ENCODE measurements at places on chromosomes 1 and 21.
A peak's percentile ranks its signal among the peaks of the same experiment; 100 is the strongest.

- no peak for DNase-seq
These were observed 160.6 kb upstream of the USP24 start for GRCh38 chr1:55375617-55376258.

DNA sequence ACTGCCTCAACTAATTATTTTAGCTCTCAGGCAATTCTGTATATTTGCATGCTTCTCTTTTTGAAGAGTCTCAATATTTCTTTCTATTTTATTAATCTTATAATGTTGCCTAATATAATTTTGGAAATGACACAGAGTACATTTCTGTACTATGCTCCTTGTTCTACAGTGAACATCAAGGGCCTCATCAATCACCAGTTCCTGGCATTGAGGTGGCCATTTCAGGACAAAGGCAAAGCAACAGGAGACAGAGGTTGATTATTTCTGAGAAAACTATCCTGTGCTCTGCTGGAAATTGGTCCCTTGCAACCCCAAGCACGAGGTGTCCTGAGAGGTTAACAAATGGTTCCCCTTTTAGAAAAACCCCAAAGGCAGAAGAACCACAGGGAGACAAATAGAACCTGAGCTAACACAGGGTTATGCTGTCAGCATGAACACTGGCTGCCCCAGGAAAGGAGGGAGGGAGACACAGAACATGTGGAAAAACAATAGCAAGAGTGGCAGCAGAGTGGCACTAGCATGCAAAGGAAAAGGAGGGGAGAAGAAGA lies 63.9 kb upstream of the VAV3 start:
- no peak for DNase-seq

- DNase-seq = no peak
These were observed 48.1 kb upstream of the KCNA3 start for GRCh38 chr1:110722807-110723206.

DNA sequence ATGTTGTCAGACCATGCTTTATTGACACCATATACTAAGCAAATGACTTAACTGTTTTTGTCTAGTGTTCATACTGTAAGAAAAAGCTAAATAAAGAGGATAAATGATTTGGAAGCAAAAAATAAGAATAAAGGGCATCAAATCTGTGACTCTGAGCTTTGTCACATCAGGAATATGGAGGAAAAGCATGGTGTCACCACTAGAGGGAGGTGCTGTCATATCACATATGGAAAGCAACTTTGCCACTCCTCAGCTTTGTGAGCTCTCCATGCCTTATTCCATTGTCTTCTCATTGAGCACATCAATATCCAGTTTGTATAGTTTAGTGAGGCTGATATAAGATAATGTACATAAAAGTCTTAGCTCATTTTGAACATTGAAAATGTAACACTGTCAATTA lies 20.8 kb upstream of the GBP1 start:
- no peak for DNase-seq

GRCh38 chr1:156445789-156446263 lies 54.7 kb downstream of the MEF2D start:
- peak; percentile 67 for DNase-seq

DNA sequence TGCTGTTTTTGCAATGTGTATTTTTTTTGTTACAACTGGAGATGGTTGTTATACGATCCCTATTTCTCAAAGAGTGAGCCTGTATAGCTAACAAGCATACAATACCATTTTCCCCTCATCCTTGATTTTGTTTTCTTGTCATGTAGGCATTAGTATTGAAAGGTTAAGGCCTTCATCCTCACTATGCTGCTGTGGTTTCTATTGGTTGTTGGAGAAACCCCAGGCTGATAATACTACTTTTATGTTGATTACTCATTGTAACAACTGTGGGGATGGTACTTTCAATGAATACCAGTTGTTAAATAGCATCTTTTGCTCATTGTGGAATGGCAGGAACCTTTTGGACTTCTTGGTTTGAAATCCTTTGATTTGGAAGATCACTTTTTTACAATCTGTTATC lies 39.0 kb upstream of the MACF1 start:
- no peak for DNase-seq

- no peak for DNase-seq
These were observed 3.4 kb downstream of the KIF21B start for GRCh38 chr1:201020040-201020591.

DNA sequence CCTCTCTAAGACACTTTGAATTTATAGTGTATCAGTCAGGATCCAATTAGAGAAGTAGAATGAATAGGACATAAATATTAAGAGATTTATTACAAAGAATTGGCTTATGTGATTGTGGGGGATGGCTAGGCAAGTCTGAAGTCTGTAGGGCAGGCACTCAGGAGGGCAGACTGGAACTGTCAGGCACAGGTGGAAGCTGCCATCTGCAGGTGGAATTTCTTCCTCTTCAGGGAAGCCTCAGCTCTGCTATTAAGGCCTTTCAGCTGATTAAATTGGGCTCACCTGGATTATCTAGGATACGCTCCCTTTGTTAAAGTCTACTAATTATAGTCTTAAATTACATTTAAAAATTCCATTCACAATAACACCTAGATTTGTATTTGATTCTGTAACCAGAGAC lies 92.0 kb upstream of the HAO2 start:
- DNase-seq = no peak

GRCh38 chr1:36880155-36881067 lies 153.9 kb downstream of the GRIK3 start:
- DNase-seq = no peak

DNA sequence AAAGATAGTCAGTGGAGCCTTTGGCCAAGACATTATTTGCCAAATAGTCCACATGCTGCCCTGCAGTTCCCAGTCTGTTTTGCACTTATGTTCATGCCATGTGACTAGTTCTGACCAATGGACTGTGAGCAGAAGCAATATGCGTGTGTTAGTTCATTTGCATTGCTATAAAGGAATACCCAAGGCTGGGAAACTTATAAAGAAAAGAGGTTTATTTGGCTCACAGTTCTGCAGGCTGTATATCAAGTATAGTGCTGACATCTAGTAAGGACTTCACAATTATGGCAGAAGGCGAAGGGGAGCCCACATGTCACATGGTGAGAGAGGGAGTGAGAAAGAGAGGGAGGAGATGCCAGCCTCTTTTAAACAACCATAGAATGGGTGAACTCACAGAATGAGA lies 193.3 kb downstream of the PTPRU start:
- DNase-seq = no peak

GRCh38 chr1:240515505-240515904 lies 96.5 kb downstream of the GREM2 start:
- DNase-seq = no peak

GRCh38 chr1:153578490-153578889 lies 12.8 kb upstream of the S100A2 start:
- no peak for DNase-seq

GRCh38 chr1:162857850-162858249 lies 3.1 kb downstream of the CCDC190 start:
- DNase-seq = no peak

- no peak for DNase-seq
These were observed 6.8 kb upstream of the PDZK1IP1 start for GRCh38 chr1:47196622-47197021.

DNA sequence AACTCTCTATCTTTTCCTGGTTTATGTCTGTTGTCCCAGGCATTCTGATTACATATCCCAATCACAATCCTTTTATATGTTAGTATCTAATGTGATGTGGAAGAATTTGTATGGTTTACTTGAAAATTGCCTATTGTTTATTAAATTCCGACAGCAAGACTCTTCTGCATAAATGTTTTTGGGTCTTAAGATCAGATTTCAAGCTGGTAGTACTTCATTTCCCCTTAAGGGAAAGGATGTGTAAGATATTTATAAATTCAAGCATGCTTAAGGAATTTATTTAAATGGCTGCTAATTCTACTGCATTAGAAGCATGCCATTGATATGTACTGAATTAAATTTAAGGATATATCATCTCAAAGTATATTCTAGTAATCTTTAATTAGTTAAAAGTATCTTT lies 20.4 kb upstream of the GPR88 start:
- DNase-seq = no peak

- DNase-seq = no peak
These were observed 20.7 kb upstream of the TMPRSS15 start for GRCh38 chr21:18424276-18424675.

DNA sequence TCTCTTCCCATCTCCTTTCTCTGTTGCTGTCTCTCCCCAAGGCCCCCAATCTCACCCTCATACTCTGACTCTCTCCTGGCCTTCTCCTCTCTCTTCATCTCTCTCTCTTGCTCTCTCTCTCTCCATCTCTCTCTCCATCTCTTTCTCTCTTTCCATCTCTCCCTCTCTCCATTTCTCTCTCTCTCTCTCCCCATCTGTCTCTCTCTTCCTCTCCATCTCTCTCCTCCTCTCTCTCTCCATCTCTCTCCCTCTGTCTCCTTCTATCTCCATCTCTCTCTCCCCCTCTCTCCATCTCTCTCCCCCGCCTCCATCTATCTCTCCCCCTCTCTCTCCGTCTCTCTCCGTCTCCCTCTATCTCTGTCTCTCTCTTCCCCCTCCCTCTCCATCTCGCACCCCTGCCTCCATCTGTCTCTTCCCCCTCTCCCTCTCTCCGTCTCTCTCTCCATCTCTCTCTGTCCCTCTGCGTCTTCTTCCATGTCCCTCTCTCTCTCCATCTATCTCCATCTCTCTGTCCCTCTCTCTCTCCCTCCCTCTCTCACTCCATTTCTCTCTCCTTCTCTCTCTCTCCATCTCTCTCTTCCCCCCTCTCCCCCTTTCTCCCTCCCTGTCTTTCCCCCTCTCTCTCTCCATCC lies 16.0 kb upstream of the EPHA8 start:
- no peak for DNase-seq

- no peak for DNase-seq
These were observed 27.9 kb downstream of the MORC3 start for GRCh38 chr21:36347962-36348328.

GRCh38 chr21:38658511-38658910 lies 147.2 kb upstream of the ETS2 start:
- DNase-seq = no peak

GRCh38 chr1:1777583-1777899 lies 729 bp downstream of the NADK start:
- DNase-seq = no peak

DNA sequence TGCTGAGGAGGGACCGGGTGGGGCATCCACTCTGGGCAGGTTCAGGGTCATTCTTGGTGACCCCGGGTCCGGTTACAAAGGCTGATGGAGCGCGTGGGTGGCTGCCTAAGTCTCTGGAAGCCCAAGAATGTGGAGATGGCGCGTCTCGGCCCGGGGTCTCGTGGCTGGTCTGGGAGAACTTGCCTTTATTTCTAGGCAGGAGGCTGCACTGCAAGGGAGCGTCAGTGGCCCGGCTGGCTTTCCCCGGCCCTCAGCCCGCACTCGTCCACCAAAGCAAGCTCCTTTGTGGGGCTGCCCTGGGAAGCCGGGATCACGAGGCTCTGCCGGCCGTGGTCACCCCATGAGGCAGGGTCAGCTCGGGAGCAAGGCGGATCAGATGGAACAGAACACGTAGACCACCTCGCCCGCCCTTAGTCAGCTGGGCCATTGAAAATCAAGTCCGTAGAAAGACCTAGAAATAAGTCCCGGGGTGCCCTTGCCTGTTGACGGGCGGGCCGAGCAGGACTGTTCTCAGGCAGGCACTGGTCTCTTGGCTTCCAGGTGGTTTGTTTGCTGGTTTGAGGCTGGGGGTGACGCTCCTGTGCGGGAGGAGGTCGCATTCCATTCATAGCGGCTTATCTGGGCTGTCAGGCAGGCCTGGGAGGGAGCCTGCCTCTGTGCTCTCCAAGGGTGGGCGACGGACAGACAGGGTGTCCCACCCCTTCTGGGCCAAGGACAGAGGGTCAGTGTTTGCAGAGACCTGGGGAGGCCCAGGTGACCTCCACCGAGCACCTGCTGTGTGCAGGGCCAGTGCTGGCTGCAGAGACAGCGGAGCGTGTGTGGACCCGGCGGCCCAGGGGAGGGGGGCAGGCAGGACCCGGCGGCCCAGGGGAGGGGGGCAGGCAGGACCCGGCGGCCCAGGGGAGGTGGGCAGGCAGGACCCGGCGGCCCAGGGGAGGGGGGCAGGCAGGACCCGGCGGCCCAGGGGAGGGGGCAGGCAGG lies 25.8 kb downstream of the COL18A1 start:
- no peak for DNase-seq

- DNase-seq = no peak
These were observed 19.6 kb upstream of the ZNF648 start for GRCh38 chr1:182080955-182081582.

- no peak for DNase-seq
These were observed 133.6 kb downstream of the TM2D1 start for GRCh38 chr1:61591351-61591750.

DNA sequence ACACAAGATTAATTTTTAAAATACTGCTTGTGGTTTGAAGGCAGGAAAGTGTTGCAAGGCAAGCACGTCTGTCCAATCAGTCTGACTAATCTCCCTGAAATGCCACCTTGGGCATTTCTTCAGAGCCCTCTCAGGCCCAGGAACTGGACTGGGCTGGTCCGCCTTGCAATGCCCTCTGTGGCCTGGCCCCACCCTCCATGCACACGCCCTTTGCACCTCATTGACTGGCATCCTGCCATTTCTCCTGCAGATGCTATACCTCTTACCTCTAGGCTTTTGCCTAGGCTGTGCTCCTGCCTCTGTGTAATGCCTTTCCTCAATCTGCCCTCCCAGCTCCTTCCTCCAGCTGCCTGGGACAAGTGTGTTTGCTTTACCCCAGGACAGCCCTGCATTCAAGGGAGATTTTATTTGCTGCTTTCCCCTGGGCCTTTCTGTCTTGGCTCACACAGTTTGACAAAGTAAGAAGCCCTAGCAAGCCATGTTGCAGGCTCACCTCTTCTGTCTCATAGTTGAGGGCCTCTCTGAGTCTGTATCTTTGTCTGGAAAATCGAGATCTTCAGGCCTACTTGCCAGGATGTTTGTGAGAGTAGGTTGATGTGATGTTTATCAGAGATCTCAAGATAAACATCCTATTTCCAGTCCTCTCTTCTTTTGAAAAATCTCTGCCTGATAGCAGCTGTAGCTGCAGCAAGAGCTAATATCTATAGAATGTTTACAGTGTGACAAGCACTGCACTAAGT lies 149.2 kb upstream of the JUN start:
- no peak for DNase-seq

GRCh38 chr1:203151362-203152157 lies 24.0 kb downstream of the ADORA1 start:
- no peak for DNase-seq

GRCh38 chr1:171581766-171582165 lies 40.3 kb upstream of the MYOCOS start:
- DNase-seq = no peak

GRCh38 chr1:156143765-156144489 lies 9.5 kb upstream of the SEMA4A start:
- no peak for DNase-seq

DNA sequence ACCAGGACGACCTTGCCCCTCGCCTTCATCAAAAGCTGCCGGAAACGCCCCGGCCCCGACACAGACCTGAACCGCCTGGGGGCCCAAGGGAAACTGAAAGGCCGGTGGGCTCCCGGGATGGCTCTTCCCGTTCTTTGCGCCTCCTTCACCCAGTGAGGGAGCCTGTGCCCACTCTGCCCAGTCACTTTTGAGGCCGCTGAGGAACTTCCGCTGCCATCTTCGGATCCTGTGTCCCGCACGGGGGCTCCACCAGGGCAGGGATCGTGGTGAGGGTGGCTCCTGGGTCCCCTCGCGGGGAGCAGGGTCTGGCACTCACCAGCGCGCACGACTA lies 104.0 kb downstream of the PPIAL4G start:
- DNase-seq = no peak

All from activated CD8-positive, alpha-beta memory T cell treated with anti-CD3 and anti-CD28 coated beads for 1 hour (primary cell).